Forelimb muscle (tissue), 1 donor: ENCODE measurements at places on chromosomes 12 and 14.

GRCh38 chr14:71574976-71575375 lies 357.3 kb upstream of the RGS6 start:
- DNase-seq: no peak

- DNase-seq: no peak
Observed at GRCh38 chr12:51195841-51196240, 22.0 kb downstream of the POU6F1 start.

DNA sequence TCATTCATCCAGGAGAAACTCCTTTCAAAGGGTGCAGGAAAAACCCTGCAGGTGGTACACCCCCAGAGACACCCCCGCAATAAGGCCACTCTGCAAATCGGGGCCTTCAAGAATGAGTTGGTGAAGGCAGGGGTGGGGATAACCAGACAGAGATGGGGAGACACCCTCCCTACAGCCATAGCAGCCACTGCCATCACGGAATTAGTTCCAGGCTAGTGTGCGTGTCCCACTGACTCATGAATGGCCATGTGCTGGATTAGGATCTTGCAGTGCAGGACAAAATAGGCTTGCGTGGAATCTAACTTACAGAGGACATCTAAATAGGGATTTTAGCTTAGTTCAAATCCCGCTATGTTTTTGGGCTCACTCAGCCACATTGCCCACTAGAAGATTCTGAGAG lies 37.8 kb downstream of the SPRING1 start:
- no peak for DNase-seq

DNA sequence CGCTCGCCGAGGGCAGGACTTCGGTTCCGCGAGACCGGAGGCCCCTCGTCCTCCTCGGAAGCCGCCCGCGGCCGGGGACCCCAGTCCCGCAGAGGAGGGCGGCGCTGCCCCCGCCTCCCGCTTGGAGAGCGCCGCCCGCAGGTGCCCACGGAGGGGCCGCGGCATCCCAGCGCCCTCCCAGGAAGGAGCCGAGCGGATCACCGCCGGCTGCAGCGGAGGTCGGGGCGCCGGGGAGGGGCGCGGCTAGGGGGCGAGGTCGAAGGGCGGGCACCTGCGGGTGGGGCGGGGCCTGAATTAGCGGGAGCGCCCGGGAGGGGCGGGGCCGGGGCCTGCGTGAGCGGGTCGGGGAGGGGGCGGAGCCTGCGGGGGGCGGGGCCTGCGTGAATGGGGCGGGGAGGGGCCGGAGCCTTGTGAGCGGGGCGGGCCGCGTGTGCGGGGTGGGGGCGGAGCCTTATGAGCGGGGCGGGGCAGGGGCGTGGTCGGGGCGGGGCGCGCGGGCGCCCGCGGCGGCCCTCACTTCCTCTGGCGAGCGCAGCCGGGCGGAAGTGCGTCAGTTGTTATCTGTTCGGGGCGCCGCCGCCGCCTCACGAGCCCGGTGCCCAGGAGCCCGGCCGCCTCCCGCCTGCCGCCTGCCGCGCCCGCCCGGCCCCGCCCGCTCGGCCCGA lies at the start of gene FBRSL1:
Gene FBRSL1 (plus strand): TSS at position 550 of the 665 bp plus-strand sequence.
- DNase-seq: peak; percentile 47

- DNase-seq: no peak
Observed at GRCh38 chr12:49881415-49882247, 22.1 kb downstream of the FAIM2 start.

GRCh38 chr12:6646276-6647082 lies 753 bp downstream of the ACRBP start:
- no peak for DNase-seq

GRCh38 chr14:74213907-74214803 lies 25.1 kb upstream of the VSX2 start:
- no peak for DNase-seq

GRCh38 chr12:6468283-6468575 lies 2.2 kb downstream of the VAMP1 start:
- no peak for DNase-seq

DNA sequence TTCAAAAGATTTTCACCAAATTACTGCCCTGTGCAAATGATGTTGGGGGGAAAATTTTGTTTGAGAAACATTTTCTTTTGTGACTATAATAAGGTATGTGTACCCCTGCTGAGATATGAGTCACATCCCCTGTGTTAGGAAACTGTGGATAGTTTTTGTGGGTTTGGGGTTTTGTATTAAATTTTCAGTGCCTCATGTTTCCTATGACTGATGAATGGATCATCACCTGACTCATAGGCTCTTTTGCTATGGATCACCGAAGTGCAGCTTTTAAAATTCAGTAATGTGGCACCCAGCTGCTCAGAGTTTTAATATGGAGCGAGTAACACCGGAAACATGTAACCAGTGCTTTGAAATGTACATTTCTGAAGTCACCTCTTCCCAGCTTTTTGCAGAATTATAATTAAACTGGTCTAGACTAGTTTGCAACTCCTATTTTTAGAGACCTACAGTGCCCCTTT lies 167.4 kb upstream of the HMGA2 start:
- DNase-seq: no peak

GRCh38 chr12:131399000-131399399 lies 311.9 kb upstream of the SFSWAP start:
- DNase-seq: no peak

DNA sequence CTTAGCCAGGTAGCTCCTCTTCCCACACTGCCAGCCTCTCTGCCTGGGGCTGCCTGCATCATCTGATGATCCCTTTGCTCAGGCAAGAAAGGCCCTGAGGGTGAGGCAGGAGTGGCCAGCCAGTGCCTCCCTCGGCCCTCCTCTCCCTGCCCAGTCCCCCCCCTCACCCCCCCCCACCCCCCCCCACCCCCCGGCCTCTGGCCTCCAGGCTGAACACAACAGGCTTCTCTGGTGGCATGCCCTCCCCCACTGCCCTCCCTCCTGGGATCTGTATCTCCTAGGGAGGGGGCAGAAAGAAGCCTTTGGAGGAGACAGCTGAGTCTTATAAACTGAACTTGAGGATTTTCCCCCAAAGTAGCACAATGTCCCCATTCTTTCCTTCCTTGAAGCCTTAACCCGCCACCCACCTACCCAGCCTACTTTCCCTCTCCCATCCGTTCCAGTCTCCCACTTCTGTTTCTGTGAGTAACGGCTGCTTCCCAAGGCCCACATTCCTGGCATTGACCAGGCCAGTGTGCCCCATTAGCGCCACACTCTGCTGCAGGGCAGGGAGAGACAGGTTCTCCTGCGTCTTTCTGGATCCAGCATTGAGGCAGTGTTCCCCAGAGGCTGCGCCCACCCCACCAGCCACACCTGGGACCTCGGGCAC lies 82.1 kb downstream of the B4GALNT3 start:
- DNase-seq: no peak

- no peak for DNase-seq
Observed at GRCh38 chr12:4251967-4252366, 21.6 kb upstream of the CCND2 start.

- no peak for DNase-seq
Observed at GRCh38 chr14:49820176-49820575, 32.4 kb downstream of the NEMF start.

GRCh38 chr12:110913119-110914056 lies 7.0 kb downstream of the MYL2 start:
- no peak for DNase-seq

GRCh38 chr14:74141703-74142102 lies 56.9 kb downstream of the LIN52 start:
- DNase-seq: no peak

GRCh38 chr14:63901434-63902085 lies 48.8 kb downstream of the SYNE2 start:
- DNase-seq: no peak

- no peak for DNase-seq
Observed at GRCh38 chr12:115437061-115437567, 753.1 kb upstream of the TBX3 start.

DNA sequence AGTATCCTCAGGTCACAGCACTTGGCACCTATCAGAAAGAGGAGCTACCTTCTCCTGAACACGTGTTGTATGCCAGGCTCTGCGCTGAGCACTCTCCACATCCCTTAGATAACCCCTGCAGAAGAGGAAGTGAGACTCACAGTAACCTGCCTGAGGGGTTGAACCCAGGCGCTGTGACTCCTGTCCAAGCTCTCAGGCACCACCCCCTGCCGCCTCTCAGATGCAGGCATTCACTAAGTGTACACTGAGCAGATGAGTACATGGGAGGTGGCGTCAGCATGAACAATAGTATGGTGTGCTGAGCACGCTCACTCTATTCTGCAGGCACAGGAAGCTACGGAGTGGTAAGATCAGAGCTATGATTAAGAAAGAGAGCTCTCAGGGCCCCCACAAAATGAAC lies 21.0 kb upstream of the RIC8B start:
- no peak for DNase-seq

GRCh38 chr12:24551163-24551786 lies 397.6 kb downstream of the BCAT1 start:
- no peak for DNase-seq

GRCh38 chr12:28755027-28755426 lies 394.1 kb upstream of the FAR2 start:
- DNase-seq: no peak

DNA sequence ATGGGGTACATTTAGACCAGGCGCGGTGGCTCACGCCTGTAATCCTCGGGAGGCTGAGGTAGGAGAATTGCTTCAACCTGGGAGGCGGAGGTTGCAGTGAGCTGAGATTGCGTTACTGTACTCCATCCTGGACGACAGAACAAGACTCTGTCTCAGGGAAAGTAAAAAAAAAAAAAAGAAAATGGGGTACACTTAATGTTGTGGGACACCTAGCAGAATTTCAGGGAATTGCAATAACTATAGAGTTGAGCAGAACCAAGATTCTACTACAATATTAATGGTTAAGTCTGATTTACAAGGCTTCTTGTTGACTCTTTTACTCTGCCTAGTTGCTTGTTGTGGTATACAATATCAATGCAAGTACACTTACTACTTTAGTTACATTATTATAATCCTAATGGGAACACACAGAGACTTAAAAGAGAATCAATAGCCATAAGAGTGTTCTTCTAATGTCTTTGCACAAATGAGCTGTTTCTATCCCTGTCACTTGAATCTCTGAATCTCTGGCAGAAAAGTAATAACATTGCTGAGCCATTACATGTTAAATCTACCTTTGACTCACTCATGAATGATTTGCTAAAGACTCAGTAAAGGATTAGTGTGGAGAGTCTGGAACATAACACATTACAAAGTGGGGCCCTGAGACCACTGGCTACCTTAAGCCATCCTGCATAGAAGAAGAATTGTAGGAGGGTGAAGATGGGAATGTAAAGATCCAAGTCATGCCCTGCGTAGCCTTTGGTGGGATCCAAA lies 22.7 kb downstream of the BEST3 start:
- DNase-seq: no peak

DNA sequence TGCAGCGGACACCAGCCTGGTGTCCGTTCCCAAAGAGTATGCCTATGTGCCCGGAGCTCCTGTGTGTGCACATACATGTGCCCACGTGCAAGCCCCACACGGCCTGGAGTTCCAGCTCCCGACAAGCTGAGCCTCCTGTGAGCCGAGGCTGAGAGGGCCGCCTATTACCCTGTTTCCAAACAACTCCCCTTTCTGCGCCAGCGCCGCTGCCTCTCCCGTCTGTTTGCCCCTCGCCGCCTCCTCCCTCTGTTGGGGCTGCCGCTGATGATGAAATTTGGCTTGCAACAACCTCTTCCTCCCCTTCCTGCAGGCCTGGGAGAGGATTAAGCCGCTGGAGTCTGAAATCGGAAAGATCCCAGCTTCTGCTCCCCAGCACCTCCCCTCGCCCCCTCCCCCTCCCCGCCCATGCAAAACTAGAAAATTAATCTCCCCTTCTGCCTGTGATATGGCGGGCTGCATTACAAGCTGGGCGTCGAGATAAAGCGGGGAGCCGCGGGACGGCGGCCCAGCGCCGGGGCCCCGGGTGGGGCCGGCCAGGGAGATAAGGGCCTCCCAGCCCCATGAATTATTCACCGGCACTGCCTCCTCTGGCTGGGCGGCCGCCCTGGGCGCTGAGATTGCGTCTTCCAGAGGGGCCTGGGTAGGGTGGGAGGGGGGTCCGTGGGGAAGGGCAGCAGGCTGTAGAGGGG lies 6.8 kb upstream of the ASIC1 start:
- DNase-seq: no peak
